Stimulated activated CD4-positive, alpha-beta T cell treated with anti-CD3 and anti-CD28 coated beads, Interleukin-12 subunit alpha, Interleukin-12 subunit beta, amount 100 ng/mL, for 24 hours (primary cell): ENCODE measurements at places on chromosomes 5 and 9.

DNA sequence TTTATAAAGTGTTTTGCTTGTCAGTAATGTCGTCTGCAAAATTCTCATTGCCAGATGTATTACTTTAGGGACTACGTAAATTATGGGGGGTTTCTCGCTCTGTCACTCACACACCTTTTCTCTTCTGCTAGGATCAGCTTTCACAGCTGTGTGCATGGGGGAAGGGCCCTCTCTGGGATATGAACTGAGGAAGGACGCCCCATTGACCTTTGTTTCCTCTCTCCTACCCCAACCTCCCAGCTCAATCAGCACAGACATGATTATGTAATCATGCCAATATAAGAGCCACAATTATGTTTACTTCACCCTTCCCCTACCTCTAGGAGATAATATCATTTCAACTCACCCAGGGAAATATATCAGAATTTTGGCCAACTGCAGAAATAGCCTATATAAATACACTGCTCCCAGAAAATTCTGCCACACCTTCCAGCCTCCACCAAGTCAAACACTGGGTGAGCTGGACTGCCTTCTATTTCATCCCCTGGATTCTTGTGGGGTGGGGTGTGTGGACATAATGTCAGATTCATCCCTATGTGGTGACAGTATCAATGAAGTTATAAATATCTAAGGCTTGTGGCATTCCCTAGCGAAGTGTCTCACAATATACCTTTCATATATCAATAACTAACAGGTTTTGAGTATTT, 12.6 kb upstream of the SEMA5A start:
- no peak for DNase-seq

DNA sequence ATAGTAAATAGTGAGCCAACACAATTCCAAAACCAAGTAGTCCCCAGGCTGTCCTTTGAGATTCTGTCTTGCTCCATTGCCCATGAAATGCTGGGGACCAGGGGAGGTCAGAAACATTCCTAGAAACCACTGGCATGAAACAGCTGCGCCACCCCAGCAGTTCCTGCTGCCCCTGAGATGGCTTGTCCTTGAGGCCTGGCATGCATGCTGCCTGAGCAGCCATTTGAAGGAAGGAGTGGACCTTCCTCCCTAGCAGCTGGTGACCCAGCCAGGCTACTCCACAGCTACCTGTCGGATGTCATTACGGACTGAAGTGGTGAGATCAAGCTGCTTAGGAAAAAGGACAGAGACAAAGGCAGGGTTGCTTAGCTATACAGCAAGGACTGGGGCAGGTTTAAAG, 260.6 kb downstream of the DENND1A start:
- no peak for DNase-seq

- DNase-seq, result no peak
Observed at GRCh38 chr5:147490989-147491388, 18.9 kb downstream of the DPYSL3 start.

DNA sequence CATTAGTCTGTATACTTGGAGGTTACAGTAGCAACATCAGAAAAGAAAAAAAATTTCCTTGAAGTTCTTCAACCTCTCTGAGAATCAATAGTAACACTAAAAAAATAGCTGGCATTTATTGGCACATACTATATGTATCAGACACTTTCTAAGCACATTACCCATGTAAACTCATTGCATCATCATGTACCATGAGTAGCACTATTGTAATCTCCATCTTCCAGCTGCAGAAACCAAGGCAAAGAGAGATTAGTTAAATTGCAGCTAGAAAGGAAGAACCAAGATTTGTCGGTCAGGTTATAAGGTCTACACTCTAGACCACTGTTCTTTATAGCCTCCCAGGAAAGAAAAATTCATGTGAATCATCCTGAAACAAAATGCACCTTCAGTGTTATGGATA, 31.4 kb upstream of the RAB3C start:
- DNase-seq, result no peak

DNA sequence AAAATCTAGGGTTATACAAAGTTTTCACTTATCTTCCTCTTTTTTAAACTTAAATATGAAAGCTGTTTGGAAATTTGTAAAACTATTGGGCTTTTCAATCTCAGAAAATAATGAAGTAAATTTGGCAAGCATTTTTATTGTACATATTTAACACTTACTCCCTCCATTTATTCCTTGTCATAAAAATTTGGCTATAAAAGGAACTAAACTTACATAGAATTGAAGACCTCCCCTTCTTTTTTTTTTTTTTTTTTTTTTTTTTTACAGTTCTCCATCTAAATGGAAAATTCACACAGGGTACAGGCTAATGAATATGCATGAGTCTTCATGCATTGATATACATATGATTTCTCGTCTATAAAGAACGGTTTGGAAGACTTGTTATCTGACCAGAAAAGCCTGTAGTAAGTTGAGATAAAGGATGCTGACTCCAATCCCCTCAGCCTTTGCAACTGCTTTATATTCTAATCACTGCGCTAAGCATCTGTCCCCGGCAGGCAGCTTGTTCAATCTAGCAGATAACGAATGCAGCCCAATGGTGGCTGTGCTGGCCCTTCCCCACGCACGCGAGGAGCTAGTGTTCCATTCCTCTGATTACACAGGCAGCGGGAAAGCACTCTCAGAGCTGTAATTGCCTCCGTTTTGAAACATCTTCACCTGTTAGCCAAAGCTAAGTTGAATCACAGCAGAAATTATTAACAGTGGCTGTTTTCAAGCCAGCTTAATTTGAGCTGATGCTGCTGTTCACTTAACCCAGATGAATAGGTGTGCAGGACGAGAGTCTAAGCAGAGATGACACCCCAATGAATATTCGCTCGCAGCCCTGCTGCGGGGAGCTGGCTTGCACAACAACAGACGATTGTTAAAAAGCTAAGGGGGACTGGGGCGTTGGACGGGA, 453.8 kb upstream of the ZNF608 start:
- DNase-seq, result no peak

DNA sequence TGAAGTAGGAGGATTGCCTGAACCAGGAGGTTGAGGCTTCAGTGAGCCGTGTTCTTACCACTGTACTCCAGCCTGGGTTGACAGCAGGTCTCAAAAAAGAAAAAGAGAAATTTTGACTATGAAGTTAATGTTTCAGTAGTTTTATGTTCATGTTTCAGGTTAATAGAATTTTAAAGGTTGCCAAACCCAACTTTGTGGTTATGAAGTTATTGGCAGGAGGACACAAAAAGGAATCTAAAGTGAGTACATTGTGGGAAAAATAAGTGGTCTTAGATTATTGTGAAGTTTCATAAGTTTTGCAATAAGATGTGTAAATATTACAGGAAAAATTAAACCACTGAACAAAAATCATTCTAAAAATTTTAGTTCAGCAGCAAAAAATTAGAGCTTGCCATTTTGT, 78.6 kb downstream of the GOLM1 start:
- DNase-seq, result no peak

DNA sequence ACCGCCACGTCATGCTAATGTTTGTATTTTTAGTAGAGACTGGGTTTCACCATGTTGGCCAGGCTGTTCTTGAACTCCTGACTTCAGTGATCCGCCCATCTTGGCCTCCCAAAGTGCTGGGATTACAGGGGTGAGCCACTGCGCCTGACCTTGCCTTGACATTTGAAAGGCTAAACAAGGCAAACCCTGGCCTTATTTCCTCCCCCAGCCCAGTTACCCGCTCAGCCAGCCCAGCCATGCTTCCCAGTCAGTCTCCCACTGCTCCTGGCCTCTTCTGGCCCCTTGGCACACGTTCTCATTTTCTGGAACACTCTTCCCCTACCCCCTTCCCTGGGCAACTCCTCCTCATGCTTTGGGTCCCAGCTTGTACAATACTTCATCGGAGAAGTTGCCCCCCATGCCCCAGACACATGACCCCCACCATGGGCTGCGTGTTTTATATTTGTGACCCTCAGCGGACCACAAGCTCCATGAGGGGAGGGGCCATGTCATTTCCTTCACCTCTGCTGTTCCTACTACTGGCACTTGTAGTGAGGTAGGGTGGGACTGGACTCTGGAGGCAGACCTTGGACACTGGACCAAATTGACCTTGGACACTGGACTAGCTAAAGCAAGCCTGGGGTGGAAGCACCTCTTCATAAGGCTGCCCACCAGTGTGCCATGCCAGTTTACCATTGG, 94.4 kb upstream of the IER5L start:
- no peak for DNase-seq

DNA sequence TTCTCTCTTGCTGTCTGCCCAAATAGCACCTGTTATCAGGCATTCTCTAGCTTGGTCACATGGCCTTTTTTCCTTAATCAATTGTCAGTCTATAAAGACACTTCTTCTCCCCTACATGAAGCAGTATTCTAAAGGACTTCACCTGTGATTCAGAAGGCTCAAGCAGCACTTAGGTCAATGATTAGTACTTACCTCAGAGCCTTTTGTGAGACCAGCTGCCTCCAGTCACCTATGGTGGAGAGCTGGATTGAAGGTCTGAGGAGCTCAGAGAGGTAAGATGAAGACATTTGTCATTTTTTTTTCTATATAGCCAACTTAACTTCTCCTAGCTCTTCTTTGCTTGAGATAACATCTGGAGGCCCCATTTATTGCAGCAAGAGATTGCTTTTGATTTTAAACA, 278.3 kb upstream of the PCSK5 start:
- DNase-seq, result no peak

DNA sequence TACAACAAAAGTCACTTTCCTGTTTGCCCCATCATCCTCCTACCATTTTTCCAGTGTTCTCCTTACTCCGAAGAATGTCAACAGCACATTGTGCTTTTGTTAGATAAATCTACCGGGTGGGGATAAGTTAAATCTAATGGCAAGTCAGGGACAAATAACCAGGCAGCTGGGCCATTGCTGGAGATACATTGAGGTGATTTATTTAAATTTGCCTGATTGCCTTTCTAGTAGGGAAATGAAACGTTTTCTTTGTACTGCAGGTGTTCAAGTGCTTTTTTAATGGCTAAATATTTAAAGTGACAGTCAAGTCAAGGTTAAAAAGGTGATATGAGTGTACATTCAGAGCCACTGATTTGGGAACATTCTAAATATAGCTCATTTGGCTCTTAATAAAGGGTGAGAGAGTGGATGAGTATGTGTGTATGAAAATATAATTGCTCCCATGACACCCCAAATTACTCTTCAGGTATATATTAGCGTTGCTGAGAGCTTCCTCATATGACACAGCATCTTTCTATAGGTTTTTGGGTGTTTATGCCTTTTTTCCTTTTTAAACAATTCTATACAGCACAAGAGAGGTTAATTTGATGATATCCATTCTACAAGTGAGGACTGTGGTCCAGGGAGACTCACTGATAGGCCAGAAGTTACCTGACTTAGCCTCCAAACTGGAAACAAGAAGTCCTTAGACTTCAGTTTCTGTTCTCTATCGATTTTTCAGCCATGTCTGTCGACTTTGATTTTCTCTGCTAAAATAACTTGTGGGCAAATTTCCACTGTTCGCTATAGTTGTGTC, 51.9 kb downstream of the DMRT2 start:
- no peak for DNase-seq

DNA sequence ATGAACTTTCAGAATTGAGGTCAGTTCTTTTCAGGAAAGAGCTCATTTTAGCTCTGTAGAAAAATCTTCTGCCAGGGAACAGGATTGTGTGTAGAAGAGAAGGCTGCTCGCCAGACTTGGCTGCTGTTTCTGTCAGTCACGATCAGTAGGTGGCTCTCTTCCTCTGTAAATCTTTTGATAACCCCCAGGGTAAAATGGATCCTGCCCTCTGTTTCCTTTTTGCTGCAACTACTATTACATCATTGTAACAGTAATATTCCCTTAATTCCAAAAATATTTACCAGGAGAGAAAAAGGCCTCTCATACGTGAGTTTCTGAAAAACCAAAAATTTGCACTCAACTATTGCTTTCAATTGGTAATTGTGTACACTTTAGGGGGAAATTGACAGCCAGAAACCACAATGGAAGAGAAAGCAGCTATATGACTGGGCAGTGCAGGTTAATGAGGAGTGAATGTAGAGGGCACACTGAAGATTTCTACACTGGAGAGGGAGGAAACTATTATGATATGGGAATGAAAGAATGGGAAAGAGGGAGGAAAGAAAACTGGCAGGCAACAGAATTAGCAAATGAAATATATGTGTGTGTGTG, 12.3 kb downstream of the IFNA21 start:
- no peak for DNase-seq

GRCh38 chr9:94952565-94953373, 226.3 kb downstream of the AOPEP start:
- DNase-seq, result no peak

DNA sequence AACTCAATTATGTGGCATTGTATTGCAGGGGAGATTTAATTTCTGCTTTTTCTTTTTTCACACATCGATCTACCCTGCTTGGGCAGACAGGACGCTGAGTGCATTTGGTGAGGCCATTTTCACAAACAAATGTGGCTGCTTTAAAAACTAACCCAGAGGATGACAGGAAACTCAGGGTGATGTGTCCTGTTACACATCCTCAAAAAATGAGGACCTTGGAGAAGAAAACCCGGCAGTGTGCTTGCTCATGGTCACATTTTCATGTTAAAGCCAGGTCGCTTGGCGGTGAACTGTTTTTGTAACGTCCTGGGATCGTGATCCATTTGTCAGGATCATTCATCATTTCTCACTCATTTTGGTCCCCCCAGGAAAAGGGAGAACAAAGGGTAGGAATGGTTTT, 478.3 kb upstream of the ADAMTS16 start:
- DNase-seq, result no peak

- no peak for DNase-seq
Observed at GRCh38 chr9:83986765-83987401, 6.3 kb downstream of the RMI1 start.

DNA sequence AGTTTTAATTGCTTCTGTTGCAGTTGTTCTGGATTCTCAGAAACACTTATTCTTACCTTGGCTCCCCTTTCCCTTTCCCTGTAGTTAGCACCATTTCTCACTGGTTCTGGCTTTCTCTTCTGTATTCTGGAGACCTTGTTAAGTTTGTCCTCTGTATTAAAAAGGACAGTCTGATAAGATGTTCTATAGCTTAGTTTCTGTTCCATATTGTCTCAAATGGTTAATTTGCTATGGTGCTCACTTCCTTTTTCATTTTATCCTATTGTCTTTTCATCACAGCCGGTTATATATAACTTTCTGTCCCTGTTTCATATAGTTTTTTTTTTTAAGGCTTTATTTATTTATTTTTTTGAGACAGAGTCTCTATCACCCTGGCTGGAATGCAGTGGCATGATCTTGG, 41.4 kb upstream of the KIAA1958 start:
- DNase-seq, result no peak

- DNase-seq, result no peak
Observed at GRCh38 chr5:120901199-120901598, 437.1 kb downstream of the PRR16 start.

DNA sequence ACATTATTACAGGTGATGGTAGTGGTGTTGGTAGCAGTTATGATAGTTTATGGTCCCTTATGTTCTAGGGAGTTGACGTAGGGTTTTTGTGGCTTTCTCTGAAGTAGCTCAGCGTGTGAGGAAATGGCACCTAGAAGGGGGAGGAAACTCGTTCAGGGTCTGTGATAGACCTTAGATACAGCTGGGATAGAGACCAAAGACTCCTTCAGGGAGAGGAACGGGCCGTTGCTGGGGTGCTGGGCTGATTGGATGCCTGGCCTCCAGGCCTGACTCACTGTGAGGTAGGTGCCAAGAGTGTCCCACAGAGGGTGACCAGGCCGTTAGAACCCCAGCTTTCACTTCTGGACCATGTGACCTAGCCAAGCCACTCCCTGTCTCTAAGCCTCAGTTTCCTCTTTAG, 96.6 kb downstream of the DAB2IP start:
- no peak for DNase-seq
